ENCODE measurements at places on chromosomes 5 and 9. TPM values are rescaled to one million over a fixed set of nuclear protein-coding genes. Genes with fewer than 3 reads are reported as not detected.

FOXD4L5 gene
- total RNA-seq, result not detected

OR2K2 gene
- total RNA-seq, result not detected

LCNL1 gene
- 2.0 TPM for total RNA-seq

ALDH1B1 gene
- total RNA-seq, result 200 TPM

POU5F2 gene
- 2.0 TPM for total RNA-seq

MYORG gene
- 30.6 TPM for total RNA-seq

FPGS gene
- 55.1 TPM for total RNA-seq

ASS1 gene
- 106 TPM for total RNA-seq

NRARP gene
- 9.0 TPM for total RNA-seq

EXOC3 gene
- 52.6 TPM for total RNA-seq

OR1N1 gene
- total RNA-seq, result not detected

ANKRD55 gene
- total RNA-seq, result 0.79 TPM

GARNL3 gene
- total RNA-seq, result 38.5 TPM

DOLPP1 gene
- 5.7 TPM for total RNA-seq

TAF11L10 gene
- total RNA-seq, result not detected

TRIM36 gene
- total RNA-seq, result 0.37 TPM

PCDHGA8 gene
- total RNA-seq, result 2.4 TPM

C9orf153 gene
- 0.24 TPM for total RNA-seq

MAN1B1 gene
- 44.3 TPM for total RNA-seq

MEGF10 gene
- 0.29 TPM for total RNA-seq

DDX46 gene
- 38.9 TPM for total RNA-seq

SLC25A2 gene
- total RNA-seq, result 0.46 TPM

CXCL14 gene
- 87.3 TPM for total RNA-seq

MEF2C gene
- 86.7 TPM for total RNA-seq

CTXN3 gene
- total RNA-seq, result not detected

SCGB3A2 gene
- not detected for total RNA-seq

SPATA31C1 gene
- total RNA-seq, result not detected

ABLIM3 gene
- 45.4 TPM for total RNA-seq

PRRC1 gene
- 49.0 TPM for total RNA-seq

ANKDD1B gene
- total RNA-seq, result not detected

CCDC152 gene
- total RNA-seq, result 2.3 TPM

SPATA31A3 gene
- not detected for total RNA-seq

CATSPER3 gene
- total RNA-seq, result not detected

CDHR2 gene
- not detected for total RNA-seq

PCDHB16 gene
- total RNA-seq, result 3.0 TPM

CAVIN4 gene
- total RNA-seq, result 1.5 TPM

SHISAL2B gene
- total RNA-seq, result not detected

CCNO gene
- total RNA-seq, result 0.24 TPM

DRD1 gene
- total RNA-seq, result 0.14 TPM

PCDHA11 gene
- total RNA-seq, result 0.14 TPM

LEAP2 gene
- total RNA-seq, result 0.69 TPM

IFNK gene
- not detected for total RNA-seq

ARSK gene
- total RNA-seq, result 4.6 TPM

SLC34A3 gene
- total RNA-seq, result not detected

CAMK2A gene
- 0.29 TPM for total RNA-seq

PCDHB15 gene
- 4.4 TPM for total RNA-seq

ECSCR gene
- 46.6 TPM for total RNA-seq

PSAT1 gene
- 2.5 TPM for total RNA-seq

ORM1 gene
- not detected for total RNA-seq

PRR7 gene
- total RNA-seq, result 2.0 TPM

MLANA gene
- total RNA-seq, result not detected

SARDH gene
- 1.8 TPM for total RNA-seq

GRIN3A gene
- 0.14 TPM for total RNA-seq

PCDHGC5 gene
- total RNA-seq, result 2.3 TPM

CCL27 gene
- 0.33 TPM for total RNA-seq

OCLN gene
- total RNA-seq, result 1.9 TPM

Measured in posterior vena cava (tissue), 2 donors.